ENCODE measurements at places on chromosomes 7 and 10.

GRCh38 chr10:101285519-101286070, 56.3 kb upstream of the LBX1 start:
- no peak for DNase-seq

DNA sequence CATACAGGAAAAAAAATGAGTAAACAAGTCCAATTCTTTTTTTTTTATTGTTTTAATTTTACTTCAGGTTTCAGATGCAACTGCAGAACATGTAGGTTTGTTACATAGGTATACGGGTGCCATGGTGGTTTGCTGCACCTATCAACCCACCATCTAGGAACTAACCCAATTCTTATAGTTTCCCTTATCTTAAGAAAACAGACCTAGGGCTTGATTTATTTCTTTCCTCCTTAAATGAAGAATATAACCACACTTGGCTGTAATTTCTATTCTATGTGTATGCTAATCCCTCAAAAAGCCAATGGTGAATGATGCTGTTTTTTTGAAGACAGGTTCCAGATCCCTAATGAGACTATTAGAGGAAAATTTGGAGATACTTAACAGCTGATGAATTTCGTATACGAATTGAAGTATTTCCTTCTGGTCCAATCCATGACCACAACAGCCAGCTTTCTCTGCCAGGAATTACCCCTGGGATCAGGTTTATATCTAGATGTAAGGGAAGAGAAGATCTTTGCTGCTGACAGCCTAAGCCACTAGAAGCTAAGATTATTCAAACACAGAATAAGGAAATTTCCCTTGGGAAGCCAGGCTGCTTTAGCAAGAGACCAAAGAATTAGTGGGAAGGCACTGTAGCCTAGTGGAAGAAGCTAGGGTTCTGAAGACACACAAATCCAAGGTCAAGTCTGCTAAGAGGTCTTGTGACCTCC, 115.8 kb downstream of the INHBA start:
- DNase-seq = no peak

GRCh38 chr10:130453036-130453720, 317.0 kb downstream of the GLRX3 start:
- no peak for DNase-seq

DNA sequence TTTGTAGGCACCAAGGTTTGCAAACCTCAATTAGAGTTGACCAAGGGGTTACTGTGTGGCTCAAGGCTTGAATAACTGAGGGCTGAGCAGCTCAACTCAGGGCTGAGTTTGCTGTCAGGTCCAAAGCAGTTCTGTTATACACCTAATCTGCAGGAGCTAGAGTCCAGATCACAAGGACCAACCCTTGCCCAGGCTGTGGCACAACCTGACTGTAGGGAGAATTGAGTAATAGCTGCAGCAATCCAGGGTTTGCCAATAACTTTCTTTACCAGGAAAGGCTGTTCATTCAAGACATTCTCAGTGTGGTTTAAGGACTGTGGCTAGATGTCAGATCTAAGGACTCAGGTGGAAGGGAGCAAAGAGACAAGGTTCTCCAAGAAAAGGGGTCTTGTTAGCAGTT, 115.6 kb upstream of the IMMP2L start:
- no peak for DNase-seq

GRCh38 chr7:132207211-132207610, 369.1 kb downstream of the PLXNA4 start:
- DNase-seq = no peak

- DNase-seq = no peak
Measured at GRCh38 chr7:7773334-7774309, 55.2 kb upstream of the RPA3 start.

DNA sequence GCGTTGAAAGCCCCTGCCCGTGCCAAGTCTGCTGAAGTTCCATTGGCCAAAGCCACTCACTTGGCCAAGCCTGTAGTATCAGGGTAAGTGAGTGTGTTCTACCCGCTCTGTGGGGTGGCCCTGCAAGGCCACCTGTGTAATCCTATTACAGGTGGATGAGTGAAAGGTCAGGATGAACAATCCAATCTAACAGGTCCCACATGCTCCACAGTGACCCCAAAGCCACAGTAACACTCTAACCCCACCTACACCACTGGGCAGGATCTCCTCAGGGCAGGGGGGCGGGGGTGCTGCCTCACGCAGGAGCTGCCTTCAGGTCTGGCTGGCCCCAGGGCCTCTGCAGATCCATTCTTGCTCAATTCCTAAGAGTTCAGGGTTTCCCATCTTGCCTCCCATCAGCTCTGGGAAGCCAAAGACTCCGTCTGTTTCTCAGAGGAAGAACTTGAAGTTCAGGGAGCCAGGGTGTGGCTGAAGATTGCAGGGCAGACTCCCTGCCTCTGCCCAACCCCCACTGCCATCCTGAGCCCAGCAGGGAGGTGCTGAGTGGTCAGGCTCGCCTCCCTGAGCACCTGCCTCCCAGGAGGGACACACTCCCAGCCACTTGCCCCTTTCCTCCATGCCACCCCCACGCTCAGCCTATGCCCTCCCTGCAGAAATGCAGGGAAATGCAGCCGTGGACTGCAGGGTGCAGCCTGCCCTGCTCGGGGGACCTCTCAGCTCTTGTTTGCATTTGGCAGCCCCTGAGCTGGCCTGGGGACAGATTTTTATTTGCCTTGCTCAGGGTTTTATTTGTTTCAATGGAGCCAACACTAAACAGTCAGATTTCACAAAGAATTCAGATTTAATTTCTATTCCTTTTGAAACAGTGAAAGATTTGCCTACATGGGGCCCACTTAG, 9.8 kb upstream of the COMTD1 start:
- no peak for DNase-seq

- DNase-seq = no peak
Measured at GRCh38 chr10:47183704-47184041, 116.3 kb upstream of the GDF10 start.

- no peak for DNase-seq
Measured at GRCh38 chr7:121504482-121504881, 108.4 kb upstream of the FAM3C start.

GRCh38 chr7:140541513-140542227, 62.4 kb upstream of the MKRN1 start:
- DNase-seq = no peak

DNA sequence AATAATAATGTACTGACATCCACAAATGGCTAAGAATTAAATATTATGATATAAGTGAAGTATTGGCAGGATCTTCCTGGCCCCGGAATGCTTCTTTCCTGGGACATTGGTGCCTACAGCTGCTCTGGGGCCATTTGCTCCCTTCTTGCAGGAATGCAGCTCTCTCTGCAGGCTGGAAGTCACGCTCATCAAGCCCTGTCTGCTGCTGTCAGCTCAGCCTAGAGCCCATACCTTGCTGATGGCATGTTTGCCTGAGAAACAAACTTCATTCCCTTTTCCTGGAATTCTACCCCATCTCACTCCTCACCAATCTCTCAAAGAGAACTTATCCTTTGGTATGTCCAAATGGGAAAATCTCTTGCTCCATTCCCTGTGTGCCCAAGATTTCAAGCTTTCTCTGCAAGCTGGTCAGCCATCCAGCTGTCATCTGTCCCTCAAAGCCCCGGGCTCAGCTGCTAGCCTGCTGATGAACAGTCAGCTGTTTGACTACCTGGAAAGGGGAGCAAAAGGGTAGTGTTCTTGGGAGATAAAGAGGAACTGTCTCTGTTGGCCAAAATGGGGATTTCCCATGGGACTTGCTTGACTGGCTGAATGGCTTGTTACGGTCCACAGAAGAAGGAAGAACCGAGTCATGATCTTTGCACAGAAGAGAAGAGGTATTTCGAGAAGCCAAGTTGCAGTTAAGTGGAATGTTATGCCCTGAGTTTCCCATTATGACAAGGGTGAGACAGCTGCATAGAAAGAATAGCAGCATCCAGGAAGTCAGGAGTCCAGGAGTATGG, 12.0 kb upstream of the RASSF4 start:
- DNase-seq = no peak

GRCh38 chr7:51732116-51732515, 415.5 kb upstream of the COBL start:
- no peak for DNase-seq

DNA sequence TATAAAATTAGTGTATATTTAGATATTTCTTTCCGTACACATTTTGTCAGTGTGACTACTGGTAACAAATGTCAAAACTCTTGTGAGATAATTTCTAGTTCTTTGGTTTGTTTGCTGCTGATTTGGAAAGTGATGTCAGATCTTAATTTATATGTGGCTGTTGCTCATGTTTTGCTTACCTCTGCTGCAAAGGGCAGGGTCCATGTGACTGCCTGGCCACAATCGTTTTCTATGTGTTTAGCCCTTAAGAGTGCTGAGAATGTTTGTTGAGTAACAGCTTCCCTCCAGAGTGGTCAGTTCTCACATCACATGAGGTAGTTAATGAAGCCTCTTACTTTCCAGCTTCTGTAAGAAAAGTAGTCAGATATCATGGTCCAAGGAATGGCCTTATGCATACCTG, 4.2 kb downstream of the NRBF2 start:
- DNase-seq = no peak

DNA sequence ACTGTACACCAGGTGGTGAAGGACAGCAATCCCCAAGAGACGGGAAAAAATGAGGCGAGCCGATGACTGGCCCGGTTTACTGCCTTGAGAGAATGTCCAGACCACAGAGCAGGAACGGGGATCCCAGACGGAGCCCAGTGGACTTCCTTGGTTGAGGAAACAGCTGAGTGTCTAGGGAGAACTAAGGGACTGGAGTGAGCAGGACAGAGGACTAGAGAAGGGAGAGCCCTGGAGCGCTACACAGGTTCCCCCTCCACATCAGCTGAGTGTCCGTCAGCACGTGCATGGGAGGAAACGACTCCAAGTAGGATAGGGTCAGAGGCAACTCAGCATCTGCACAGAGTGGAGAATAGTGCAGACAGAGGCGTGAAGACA, 7.1 kb upstream of the WDR86 start:
- DNase-seq = no peak

GRCh38 chr10:5978230-5978489, 817 bp upstream of the IL15RA start:
- no peak for DNase-seq

GRCh38 chr7:102284891-102285539, 1.7 kb upstream of the SH2B2 start:
- DNase-seq = no peak

DNA sequence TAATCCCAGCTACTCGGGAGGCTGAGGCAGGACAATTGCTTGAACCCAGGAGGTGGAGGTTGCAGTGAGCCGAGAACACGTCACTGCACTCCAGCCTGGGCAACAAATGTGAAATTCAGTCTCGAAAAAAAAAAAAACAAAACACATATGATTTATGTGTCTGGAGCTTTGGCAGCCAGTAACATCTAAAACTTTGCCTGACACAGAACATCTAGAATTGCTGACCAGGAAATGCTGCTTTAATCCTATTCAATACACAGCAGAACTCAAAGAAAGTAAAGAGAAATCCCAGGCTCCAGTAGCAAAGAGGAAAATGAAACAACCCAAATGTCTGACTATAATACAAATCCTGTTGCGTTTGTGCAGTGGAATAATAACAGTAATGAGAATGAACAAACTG, 4.5 kb upstream of the CCDC6 start:
- DNase-seq = no peak

GRCh38 chr7:47404010-47404409, 177.9 kb downstream of the TNS3 start:
- DNase-seq = peak; percentile 1

GRCh38 chr10:91762878-91763277, 35.3 kb upstream of the TNKS2 start:
- DNase-seq = no peak

- no peak for DNase-seq
Measured at GRCh38 chr10:126585249-126586017, 85.1 kb downstream of the C10orf90 start.

- DNase-seq = no peak
Measured at GRCh38 chr10:131214521-131215244, 96.8 kb downstream of the TCERG1L start.

GRCh38 chr7:105760551-105761447, 115.6 kb downstream of the ATXN7L1 start:
- DNase-seq = peak; percentile 21

DNA sequence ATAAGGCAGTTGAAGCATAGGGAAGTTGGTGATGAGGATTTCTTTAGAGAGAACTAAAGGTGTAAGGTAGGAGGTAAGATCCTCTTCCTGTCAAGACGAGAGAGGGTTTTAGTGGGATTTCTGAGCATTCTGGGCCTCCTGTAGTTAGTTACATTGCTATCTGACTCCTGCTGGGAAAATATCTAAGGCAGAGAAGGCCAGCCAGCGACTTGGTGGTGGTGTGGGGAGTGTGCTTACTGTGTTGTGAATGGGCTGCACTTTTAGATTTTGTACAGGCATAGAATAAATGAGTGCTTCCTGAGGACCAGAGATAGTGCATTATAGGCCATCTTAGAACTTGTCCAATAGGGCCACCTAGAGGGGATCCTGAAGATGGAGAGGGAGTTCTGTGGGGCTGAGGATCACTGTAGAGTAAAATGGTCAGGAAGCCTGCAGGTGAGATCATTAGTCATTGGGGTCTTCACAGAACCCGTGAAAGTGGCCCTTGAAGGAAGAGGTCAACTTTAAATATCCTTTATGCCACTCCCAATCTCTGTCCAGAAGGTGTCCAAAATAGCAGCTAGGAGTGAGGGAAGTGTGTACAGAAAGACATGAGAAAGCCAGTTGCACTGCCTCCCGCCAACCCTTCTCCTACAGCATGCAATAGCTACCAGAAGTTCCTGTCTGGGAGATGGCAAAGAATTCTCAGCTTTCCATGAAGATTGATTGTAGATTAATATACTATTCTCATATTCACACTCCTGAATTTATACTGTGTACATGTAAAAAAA, 266.6 kb downstream of the POLR1F start:
- no peak for DNase-seq

DNA sequence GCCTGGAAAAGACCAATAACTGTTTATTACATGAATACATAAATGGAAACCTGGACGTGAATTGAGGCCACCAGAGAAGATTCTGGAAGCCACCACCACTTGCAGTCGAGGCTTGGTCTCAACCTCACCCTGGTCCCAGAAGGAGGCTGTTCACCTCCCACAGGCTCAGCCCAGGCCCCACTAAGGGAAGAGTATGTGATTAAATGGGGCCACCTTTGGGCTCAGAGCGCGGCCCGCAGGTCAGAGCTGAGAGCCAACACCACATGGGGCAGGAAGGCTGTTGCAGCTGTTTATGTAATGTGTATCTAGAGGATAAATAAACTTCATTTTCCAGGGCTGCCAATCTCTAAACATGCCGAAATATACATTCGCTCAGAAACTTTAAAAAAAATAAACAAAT, 17.6 kb upstream of the FGFR2 start:
- DNase-seq = no peak
